ENCODE measurements at places on chromosomes 1 and 21.

GRCh38 chr1:228361314-228362140 lies 45.1 kb downstream of the TRIM11 start:
- peak; percentile 59 for DNase-seq

- no peak for DNase-seq
Observed at GRCh38 chr1:117757668-117758067, 151.8 kb downstream of the TENT5C start.

GRCh38 chr1:43659212-43660166 lies 9.5 kb downstream of the KDM4A start:
- DNase-seq: no peak

- peak; percentile 74 for DNase-seq
Observed at GRCh38 chr1:100463791-100464424, 74.0 kb upstream of the GPR88 start.

All from sciatic nerve (tissue), 2 donors.